ENCODE measurements at places on chromosomes 5 and 9.

DNA sequence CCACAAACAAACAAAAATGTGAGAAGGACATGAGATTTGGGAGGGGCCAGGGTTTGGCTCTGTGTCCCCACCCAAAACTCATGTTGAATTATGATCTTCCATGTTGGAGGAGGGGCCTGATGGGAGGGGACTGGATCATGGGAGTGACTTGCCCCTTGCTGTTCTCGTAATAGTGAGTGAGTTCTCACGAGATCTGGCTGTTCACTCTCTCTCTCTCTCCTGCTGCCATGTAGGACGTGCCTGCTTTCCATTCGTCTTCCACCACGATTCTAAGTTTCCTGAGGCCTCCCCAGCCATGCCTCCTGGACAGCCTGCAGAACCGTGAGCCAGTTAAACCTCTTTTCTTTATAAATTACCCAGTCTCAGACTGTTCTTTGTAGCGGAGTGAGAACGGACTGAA lies 118.7 kb downstream of the RXRA start:
- DNase-seq: no peak

GRCh38 chr9:111726949-111727348 lies 65.5 kb downstream of the GNG10 start:
- no peak for DNase-seq

DNA sequence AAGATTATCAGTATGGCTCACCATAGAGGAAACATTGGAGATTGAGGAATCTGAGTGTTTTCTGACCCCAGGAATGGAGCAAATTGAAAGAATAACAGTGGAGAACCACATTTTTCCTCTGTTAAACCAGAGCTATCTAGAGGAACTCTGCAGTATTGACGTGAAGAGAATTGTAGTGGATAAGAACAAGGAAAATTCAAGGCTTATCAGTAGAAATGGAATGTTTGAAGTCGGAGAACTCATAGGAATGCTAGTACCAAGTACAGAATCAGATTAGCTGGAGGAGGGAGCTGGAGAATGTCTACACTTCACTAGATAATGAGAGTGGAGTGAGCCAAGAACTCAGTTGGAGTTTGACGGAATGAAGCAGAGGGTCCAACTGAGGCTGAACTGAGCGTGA lies 50.3 kb downstream of the SNCAIP start:
- no peak for DNase-seq

DNA sequence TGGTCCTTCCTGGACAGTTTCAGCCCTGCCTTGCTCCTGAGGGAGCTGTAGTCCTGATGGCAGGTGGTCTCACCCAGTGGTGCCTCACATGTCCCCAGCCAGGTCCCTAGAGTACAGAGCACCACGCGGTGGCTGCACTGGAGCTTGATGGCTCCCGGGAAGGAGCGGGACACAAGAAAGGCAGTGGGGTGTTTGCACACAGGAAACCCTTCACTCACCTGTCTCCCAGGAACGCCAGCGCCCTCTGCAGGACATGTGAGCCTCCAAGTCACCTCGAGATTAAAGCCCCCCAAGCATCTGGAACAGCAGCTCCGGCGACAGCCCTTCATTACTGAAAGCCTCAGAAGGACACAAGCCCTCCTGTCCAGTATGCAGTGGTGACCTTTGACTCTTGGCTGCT lies 19.9 kb upstream of the TMEM250 start:
- no peak for DNase-seq

DNA sequence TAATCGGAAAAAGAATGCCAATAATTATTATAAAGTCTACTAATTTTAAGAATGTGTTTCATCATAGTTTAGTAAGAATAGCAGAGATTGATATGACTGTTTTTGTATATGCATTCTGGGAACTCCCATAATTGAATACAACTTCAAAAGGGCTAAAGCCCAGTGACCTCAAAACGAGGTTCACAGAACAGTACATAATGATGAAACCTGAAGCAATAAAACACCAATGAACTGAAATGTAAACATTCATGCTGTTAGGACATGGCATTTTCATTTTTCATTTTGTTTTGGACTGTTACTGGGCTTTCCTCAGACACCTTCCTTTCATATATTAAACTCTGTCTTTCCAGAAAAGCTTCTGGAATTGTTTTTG lies 684 bp upstream of the JMY start:
- DNase-seq: no peak

DNA sequence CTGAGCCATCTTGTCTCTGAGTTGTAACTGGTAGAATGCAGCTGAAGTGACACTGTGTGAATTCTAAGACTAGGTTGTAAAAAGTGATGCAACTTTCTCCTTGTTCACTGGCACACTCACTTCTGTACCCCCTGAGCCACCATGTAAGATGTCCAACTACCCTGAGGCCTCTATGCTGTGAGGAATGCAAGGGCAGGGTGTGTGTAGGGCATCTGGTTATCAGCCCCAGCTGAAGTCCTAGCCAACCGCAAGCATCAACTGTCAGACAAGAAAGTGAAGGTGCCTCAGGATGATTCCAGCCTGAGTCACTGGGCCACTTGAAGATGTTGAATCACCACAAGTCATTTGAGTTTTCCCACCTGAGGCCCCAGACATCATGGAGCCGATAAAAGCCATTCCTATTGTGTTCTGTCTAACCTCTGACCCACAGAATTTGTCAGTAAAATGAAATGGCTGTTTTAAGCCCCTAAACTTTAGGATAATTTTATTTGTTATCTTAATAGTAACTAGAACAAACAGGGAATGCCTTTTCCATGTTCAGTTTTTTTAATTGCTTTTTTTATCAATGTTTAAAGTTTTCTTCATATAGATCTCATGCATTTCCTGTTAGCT lies 18.7 kb upstream of the RHOBTB3 start:
- peak; percentile 61 for DNase-seq

DNA sequence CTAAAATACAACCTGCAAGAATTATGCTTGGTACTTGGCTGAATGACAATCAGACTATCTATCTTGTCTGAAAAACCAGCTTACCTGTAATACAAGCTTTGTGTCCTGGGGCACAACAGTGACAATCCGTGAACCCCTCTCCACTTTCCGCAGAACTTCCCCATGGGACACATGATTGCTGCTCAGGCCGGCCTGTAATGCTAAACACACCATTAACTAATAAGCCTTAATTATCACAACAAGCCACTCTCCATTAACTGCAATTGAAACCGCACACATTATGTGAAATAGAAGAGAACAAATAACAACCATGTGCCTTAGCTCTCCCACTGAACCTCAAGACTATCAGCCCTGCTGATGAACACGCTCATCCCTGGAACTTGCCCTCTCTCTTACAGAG lies 33.7 kb downstream of the ELP1 start:
- DNase-seq: no peak

DNA sequence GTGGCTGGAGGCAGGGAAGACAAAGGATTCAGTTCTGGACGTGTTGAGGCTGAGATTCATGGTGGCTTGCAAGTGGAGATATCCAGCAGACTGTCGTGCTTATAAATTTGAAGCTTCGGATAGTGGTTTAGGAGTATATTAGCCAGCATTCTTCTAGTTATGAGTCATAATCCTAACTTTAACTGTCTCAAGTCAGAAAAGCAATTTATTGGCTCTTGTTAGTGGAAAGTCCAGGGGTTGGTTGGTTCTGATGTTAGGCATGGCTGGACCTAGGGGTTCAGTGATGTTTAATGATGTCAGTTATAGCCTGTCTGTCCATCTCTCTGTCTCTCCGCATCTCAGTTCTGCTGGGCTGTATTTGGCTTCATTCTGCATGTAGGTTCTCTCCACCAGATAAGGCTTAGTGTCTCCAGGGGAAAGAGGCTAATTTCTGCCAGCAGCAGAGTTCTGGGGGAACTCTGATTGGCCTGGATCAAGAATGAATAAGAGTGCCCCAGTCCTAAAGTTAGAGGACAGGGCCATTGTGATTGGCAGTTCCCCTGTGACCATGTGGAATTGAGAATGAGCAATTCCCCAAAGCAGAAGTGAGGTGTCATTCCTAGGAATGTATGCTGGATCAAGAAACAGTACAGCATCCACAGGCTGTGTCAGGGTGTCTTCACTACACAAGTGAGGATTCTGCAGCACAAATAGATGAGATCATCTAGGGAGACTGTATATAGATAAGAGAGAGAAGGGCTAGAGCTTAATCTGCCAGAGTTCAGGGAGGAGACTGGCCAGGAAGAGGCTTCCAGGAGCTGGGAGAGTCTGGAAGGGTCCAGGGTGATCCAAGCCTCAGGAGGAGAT lies 72.9 kb upstream of the SHB start:
- DNase-seq: peak; percentile 44

Data from HFF-Myc (cell line).